ENCODE measurements at places on chromosomes 11 and 22.

GRCh38 chr11:131906963-131907362, 536.5 kb downstream of the NTM start:
- DNase-seq: no peak

DNA sequence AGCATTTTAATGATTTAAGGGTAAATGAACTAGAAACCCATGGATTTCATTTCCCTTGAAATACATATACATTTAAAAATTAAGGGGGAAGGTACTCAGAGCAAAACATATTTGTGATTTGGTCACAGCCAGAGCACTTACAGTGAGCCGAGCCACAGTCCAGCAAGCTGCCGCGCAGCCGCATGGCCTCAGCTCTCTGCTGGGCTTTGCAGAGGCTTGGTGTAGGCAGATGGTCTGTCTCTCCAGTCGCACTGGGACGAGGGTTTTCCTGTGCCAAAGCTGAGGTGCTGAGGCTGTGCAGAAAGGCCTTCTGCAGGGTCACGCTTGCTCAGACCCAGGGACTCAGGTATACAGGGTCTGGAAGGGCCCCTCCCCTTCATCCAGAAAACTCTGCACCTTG, 367.3 kb downstream of the OPCML start:
- DNase-seq: no peak

DNA sequence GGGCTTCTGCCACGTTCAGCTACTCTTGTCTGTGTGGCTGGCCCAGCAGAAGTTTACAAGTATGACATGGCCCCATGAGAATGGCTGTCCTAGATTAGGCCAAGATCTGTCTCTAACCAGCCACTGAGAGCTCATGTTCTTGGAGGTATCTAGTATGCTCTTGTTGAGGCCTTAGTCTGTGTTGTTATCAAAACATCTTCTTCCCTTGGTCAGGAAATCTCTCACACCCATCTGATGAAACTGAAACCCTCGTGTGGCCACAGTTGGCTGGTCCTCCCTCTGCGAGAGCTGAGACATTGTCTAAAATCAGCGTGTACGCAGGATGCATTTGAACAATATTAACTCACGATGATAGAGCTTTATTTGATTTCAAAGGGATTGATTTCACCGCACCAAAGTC, 109.0 kb upstream of the NNMT start:
- DNase-seq: no peak

- no peak for DNase-seq
Measured at GRCh38 chr22:39098026-39098425, 982 bp downstream of the APOBEC3H start.

- no peak for DNase-seq
Measured at GRCh38 chr22:19716041-19716828, 1.9 kb downstream of the SEPTIN5 start.

DNA sequence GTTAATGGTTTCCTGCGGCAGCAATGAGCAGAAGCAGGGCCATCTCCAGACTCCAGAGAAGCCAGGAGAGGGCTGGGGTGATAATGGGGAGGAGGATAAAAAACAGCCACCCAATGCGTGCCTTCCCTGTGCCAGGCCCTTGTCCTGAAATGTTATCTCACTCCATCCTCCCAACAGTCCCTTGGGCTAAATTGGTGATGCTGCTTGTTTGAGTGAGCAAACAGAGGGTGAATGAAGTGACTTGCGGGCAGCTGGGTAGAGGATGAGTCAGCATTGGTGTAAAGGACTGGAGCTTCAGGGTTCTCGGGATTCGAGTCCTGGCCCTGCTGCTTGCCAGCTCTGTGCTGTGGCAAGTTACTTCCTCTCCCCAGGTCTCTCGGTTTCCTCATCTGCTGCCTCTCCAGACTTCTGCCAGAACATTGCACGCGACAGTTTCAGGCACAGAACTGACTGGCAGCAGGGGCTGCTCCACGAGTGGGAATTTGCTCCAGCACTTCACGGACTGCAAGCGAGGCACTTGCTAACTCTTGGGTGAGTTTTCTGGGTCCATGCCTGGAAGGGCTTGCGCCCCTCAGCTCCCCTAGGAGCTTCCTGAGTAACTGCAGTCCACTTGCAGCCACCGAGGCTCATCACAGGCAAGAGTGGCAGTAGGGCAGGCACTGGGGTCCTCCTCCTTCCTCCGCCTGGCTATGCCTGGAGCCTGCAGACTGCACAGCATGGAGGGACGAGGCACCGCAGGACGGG, at the start of gene P2RY6:
Gene P2RY6, plus strand, starts transcription at position 403 of the 744 bp plus-strand sequence. CDS start 24,181 bp downstream, outside the sequence.
- DNase-seq: peak; percentile 68

DNA sequence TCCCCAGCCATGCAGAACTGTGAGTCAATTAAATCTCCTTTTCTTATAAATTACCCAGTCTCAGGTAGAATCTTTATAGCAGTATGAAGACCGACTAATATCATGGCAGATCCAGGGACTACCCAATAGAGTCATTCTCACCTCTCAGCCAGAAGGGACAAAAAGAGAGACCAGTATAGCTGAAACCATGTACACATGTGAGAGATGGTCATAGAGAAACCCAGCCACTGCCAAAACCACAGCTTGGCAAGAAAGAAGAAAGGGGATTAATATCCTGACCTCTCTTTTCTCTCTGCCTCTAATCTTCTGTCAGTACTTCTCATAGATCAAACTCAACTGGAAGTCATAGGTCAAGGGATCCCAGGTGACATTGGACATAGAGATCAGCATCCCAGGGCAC, 109.8 kb downstream of the CCDC34 start:
- DNase-seq: no peak

GRCh38 chr11:11478687-11479086, 125.6 kb upstream of the CSNK2A3 start:
- DNase-seq: no peak

GRCh38 chr11:45168366-45169130, 22.1 kb downstream of the PRDM11 start:
- no peak for DNase-seq

DNA sequence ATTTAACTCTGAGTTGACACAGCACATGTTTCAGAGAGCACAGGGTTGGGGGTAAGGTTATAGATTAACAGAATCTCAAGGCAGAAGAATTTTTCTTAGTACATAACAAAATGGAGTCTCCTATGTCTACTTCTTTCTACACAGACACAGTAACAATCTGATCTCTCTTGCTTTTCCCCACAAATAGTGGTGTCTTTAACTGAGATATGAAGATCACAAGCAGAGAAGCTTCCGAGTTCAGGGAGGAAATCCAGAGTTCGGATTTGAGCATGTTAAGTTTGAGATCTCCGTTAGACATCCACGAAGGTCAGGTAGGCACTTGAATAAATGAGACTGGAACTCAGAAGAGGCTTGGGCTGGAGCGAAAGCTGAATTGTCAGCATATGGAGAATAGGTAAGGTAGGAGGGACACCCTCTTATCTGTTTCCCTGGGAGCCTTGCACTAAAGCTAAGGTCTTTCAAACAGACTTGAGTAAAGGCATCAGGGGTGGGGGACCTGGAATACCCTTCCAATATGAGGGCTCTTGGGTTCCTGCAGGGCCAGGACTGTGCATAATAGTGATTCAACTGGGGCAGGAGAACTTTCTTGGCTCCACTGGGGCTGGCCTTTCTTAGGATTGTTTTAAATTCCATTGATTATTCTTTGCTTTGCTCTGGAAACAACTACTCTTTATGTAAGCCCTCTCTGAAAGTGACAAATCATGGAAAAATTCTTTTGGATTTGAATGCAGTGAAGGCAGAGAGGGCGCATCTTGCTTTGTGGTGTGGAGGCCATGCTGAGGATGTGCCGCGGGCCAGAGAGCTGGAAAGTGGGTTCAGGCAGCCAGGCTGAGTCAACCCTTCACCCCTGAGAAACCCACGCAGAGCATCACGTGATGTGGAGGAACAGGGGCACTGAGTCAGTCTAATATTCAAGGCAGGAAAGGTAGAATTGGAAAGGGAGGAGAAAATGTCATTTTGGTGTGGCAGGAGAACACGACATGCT, 62.7 kb upstream of the AMPD3 start:
- DNase-seq: peak; percentile 79

GRCh38 chr11:117187007-117187406, 8.5 kb downstream of the SIDT2 start:
- DNase-seq: no peak
